Tibial artery (tissue), 4 donors: ENCODE measurements at places on chromosomes 13 and 19.

GRCh38 chr13:59970847-59971246 is 192.9 kb downstream of the DIAPH3 start:
- no peak for DNase-seq

DNA sequence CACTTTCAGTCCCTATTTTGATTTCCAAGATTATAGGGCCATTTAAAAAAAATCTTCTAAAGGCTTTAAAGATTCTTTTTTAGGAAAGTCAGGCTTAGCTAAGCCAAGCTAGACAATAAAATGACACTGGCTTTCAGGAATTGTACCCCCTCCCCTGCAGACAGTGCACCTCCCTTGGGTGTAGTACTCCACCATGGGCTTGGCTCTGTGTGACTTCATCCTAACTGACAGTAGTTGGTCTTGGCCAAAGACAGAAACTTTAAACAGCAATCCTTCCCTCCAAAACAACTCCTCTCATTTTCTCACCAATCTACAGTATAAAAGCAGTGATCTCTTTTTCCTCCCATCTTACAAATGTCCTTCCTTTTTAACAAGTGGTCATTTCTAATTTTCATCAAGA is 283.0 kb downstream of the DNAJC15 start:
- no peak for DNase-seq

DNA sequence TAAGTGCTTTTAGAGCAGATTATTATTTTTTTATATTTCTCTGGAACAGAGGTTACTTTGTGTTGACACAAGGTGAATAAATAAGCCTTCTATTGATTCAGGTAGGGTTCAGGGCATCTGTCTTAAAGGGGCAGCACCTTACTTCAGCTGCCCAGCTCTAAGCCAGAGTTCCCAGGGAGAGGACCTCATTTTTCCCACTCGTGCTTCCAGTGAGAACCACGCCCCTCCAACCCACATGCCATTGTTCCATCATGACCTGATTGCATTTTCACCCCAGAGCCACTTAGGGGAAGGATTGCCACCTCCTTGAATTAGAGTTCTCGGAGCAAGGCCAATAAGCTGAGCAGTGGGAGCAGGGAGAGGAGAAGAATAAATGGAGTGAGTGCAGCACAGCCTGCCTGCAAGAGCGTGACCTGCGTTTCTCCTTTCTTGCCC is 104.3 kb upstream of the FRY start:
- DNase-seq: no peak

- peak; percentile 99 for DNase-seq
Observed at GRCh38 chr19:16381756-16382401, 57.3 kb downstream of the KLF2 start.

- DNase-seq: peak; percentile 88
Observed at GRCh38 chr13:110644892-110645521, 29.7 kb downstream of the NAXD start.

DNA sequence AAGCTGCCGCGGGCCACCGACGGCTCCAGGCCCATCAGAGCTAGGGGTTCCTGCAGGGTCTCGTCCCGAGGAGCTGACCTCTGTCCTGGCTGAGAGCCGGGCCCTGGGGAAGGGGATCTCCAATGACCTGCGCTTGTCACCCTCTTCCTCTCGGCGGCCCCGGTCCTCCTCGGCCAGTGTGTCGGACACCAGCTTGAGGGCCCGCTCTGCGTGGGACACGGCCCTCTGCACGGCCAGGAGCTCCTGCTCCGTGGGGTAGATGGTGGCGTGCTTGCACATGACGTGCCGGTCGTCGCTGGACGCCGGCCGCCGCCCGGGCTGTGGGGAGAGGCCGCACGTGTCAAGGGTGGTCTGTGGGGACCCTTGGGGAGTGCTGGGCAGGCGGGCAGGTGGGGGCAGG is 32.7 kb upstream of the MATK start:
- DNase-seq: no peak
